ENCODE measurements at places on chromosomes 7 and 10.
A peak's percentile ranks its signal among the peaks of the same experiment; 100 is the strongest.

DNA sequence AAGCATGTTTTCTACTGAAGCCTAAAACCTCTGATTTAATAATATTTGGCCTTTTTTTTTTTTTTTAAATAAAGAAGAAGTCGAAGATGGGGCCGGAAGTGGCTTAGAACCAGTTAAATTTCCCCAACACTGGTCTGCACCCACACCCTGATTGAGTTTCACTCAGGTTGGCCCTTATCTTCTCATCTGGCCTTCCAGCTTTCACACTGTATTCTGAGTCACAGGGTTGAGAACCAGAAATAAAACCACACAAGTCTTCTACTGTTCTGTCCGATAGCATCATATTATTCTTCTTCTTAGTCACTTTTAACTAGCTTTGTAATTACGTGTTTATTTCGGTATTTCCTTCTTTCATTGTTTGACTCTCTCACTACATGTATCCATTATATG, 9.9 kb downstream of the ZNF365 start:
- DNase-seq = no peak

- DNase-seq = no peak
Measured at GRCh38 chr10:77686096-77686495, 48.5 kb upstream of the KCNMA1 start.

DNA sequence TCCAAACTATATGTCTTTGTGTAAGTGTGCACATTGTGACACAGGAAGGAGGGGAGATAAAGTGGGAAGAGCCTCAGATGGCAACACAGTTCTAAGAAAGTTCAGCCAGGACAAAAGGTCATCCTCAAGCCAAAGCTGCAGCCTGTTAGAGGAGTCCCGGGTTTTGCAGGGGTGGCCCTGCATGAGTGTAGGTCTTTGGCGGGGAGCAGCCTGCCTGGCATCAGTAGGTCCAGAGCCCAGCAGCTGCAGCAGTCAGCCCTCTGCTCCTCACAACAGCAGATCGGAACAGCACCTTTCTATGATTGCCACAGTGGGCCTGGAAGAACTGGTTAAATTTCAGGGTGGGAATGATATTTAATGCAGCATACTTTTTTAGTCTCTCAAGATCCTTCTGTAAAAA, 13.5 kb upstream of the VDAC2 start:
- DNase-seq = no peak

GRCh38 chr7:84820481-84820880, 366.4 kb downstream of the SEMA3D start:
- no peak for DNase-seq

DNA sequence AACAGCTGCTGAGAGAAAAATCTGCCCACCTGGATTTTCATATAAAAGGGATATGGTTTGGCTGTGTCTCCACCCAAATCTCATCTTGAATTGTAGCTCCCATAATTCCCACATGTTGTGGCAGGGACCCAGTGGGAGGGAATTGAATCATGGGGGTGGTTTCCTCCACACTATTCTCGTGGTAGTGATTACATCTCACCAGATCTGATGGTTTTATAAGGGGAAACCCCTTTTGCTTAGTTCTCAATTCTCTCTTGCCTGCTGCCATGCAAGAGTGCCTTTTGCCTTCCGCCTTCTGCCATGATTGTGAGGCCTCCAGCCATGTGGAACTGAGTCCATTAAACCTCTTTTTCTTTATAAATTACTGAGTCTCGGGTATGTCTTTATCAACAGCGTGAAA, 20.8 kb upstream of the MKI67 start:
- DNase-seq = no peak

DNA sequence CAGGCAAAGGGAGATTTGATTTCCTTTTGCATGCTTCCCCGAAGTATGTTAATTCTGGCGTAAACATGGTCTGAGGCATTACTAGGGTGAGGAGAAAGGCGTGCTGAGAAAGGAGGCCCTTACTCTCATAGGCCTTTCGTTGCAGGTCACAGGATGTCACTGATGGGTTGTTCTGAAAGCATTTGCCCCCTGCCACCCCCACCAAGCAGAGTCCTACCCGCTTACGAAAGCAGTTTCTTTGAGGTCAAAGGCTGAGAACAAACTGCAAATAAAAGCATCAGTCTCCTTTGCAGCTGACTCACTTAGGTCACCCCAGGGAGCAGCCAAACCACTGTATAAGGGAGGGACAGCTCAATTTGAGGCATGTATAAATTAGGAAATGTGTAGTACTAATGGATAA, 57.1 kb downstream of the BPGM start:
- DNase-seq = no peak

DNA sequence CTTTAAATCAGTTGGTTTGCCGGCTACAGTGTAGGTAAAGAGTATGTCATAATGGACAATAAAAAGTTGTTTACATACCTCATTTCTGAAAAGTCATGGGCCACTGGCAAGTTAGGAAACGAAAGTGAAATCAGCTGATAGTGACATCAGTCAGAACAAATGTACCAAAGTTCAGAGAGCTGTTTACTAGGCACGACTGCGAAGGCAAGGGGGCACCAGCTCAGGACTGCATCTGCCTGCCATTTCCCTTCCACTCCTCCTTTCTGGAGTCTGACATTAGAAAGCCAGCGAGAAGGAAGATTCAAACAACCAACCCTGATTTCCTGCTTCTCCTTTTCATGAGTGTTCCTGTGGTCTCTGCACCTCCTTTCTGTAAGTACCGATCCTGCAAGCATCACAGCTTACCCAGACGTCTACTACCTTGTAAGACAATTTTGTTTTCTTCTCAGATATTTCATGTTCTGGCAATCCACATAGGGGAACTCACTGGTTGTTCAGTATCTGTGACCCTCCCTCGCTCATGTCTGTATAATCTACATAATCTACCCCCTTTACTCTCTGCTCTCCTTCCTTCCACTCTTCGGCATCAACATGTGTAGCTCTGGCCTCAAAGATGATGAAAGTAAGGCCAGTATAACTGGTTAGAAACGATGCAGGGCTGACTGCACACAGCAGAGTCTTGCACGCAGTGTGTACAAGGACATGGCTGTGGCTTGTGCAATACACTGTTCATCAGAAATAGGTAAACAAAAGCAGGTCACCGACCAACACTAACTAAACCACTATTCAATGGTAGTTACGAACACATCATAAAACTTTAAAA, at the start of gene TMEM140:
Gene TMEM140, plus strand, starts transcription at position 174 of the 823 bp plus-strand sequence. CDS start 16,370 bp downstream, outside the sequence.
- DNase-seq = no peak

DNA sequence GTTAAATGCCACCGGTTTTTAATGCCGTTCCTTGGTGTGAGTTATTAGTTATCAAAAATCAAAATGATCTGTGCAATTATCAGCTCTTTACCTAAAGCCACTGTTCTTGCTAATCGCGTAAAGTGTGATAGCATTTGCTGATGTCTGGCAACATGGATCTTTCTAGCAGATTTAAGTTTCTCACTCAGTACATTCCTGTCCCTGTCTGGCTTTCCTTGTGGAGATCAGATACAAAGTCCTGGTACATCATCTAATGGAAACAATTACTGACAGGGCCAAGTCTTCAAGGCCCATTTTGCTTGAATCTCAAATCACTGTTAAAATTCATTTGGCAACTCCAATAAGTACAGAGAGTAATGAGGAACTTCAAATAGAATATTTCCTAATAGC, 755.7 kb downstream of the AUTS2 start:
- peak; percentile 26 for DNase-seq

GRCh38 chr7:134905375-134905774, 80.9 kb upstream of the AGBL3 start:
- peak; percentile 31 for DNase-seq

DNA sequence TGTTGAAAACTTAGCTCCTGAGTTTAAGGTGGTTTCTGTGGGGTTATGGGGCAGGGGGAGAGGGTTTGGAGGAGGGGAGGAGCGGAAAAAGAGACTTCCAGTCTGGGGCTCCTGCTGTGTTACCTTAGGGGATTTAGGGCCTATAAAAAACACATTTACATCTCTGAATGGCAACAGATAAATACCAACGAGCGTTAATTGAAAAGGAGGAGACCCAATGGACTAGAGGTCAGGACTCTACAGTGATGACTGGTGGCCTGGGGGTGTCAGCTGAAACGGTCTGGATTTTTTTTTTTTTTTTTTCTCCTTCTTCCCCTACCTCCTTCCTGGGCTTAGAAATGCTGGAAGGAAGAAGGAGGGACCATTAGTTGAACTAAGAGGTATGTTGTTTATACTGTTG, 47.4 kb downstream of the AUTS2 start:
- DNase-seq = no peak

DNA sequence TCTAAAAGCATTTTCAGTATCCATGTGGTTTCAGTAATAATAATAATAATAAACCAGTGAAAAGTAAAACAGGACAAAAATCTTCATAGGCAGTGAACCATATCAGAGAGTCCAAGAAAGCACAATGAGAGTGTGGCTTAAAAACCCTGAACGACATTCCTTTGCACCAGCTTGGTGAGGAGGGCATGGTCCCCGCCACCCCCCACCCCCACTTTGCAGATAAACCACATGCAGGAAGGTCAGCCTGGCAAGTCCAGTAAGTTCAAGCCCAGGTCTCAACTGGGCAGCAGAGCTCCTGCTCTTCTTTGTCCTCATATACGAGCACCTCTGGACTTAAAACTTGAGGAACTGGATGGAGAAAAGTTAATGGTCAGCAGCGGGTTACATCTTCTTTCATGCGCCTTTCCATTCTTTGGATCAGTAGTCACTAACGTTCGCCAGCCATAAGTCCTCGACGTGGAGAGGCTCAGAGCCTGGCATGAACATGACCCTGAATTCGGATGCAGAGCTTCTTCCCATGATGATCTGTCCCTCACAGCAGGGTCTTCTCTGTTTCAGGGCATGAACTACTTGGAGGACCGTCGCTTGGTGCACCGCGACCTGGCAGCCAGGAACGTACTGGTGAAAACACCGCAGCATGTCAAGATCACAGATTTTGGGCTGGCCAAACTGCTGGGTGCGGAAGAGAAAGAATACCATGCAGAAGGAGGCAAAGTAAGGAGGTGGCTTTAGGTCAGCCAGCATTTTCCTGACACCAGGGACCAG, 172.5 kb downstream of the EGFR start:
- no peak for DNase-seq

DNA sequence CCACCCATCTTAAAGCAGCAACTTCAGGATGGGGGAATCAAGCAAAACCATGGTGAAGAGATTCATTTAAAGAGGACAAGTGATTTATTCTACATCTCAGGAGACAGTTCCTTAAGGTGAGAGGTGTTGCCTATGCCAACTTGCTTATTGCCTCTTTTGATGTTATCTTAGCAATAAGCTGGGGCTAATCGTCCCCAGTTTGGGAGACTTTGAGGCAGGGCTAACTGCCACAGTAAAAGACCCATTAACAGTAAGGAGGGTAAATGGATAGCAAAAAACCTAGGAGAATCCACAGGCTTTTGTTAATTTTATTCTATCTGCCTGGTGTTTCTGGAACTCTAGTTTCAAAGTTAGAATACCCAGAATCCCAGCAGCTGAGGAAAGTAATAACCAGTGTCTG, 22.1 kb upstream of the HERPUD2 start:
- DNase-seq = no peak

- DNase-seq = no peak
Measured at GRCh38 chr7:91826377-91826776, 54.1 kb downstream of the MTERF1 start.

DNA sequence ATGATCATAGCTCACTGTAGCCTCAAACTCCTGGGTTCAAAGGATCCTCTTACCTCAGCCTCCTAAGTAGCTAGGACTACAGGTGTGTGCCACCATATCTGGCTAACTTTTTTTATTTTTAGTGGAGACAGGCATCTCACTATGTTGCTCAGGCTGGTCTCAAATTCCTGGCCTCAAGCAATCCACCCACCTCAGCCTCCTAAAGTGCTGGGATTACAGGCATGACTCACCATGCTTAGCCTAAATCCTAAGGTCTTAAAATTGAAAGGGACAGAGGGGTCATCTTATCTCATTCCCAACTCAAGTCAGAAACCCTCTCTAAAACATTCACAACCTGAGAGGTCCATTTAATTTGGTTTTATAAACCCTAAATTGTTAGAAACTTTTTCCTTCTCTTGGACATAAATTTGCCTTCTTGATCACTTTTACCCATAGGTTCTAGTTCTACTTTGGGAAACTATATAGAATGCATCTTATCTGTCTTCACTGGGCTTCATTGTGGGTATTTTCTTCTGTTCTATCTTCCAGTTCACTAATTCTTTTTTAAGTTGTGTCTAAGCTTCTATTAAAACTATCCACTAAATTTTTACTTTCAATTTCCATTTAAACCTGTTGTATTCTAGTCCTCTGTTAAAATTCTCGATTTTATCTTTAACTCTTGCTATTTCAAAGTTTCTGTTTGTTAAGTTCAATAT, 183.4 kb upstream of the KAT6B start:
- DNase-seq = no peak

GRCh38 chr10:74388801-74389200, 237.8 kb downstream of the ADK start:
- no peak for DNase-seq

- DNase-seq = no peak
Measured at GRCh38 chr7:152328234-152328633, 107.6 kb downstream of the KMT2C start.

- no peak for DNase-seq
Measured at GRCh38 chr10:104232613-104233102, 494 bp upstream of the CFAP43 start.

DNA sequence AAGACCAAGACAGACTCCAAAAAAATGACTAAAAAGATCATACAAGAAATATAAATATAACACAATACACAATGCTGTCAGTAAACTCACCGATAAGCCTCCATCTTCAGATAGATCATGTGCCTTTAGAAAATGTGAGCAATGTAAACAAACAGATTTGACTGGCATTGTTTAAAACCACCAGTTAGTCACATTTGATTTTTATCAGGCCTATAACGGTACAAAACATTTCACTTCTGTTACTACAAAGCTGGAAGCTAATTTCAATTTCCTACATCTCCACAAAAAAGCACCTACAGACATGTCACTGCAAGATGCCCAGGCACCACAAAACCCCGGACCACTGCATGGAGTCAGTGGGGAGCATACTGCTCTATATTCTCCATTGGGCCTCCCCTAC, 18.9 kb downstream of the SGMS1 start:
- DNase-seq = no peak

DNA sequence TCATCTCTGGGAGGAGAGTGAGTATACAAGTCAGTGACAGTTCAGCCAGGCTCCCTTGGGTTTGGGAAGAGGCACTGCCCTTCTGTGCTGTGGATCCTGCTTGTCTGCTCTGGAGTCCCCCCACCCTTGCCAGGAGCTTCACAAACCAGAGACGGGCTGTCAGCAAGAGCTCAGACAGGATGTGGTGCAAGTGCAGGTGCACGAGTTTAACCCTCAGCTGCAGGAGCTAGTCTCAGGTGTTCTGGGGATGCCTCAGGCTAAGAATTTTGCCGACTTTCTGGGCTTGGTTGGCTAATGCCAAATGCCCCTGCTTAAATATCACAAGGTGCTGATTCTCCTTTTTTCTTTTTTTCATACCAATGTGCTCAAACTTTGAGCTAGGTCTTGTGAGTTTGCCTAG, 22.3 kb downstream of the ZNF783 start:
- peak; percentile 2 for DNase-seq

GRCh38 chr10:86062647-86063145, 303.9 kb downstream of the GRID1 start:
- no peak for DNase-seq

Measured in skin of body (tissue), 3 donors.